ENCODE measurements at places on chromosomes 11 and 22.

- no peak for DNase-seq
These were observed 100.2 kb upstream of the GAL start for GRCh38 chr11:68584097-68584496.

GRCh38 chr11:92406472-92406871 lies 181.9 kb downstream of the FAT3 start:
- no peak for DNase-seq

DNA sequence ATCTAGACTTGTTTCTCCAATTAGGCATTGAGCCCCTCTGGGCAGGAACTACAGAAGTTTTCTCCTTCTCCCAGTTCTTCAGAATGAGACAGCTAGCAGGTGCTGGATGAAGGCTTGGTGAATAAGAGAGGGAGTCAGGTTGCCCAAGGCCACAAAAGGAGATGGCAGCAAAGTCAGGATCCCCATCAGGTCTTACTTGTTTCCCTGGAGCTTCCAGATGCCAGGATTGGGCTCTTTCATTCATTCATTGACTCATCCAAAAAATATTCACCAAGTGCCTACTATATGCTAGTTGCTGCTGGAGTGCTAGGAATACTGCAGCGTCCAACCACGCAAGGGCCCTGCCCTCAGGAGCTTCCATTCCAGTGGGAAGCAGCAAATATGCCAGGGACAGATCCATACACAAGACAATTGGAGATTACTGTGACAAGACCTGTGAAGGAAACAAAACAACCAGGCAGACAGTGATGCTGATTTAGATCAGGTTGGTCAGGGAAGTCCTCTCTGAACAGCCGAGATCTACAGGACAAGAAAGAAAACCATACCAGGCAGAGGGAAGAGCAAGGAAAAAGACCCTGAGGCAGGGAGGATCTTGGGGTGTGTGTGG lies 24.6 kb upstream of the LMO1 start:
- DNase-seq: no peak

DNA sequence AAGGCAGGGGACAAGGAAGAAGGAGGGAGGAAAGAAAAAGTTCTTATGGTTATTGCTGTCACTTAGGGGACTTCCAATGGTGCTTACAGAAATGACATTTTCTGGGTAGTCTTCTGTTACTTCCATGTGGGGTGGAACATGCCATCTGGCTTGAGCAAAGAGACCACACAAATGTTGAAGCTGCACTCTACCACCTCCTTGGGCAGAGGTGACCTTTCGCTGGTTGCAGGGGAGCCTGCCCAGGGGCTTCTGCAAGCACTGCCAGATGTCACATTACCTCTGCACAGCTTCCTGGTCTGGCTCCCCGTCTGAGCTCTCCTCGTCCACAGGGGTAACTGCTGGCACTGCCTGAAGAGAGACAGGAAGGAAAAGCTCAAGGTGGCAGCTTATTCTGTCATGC lies 32.6 kb upstream of the APOA1 start:
- DNase-seq: no peak

DNA sequence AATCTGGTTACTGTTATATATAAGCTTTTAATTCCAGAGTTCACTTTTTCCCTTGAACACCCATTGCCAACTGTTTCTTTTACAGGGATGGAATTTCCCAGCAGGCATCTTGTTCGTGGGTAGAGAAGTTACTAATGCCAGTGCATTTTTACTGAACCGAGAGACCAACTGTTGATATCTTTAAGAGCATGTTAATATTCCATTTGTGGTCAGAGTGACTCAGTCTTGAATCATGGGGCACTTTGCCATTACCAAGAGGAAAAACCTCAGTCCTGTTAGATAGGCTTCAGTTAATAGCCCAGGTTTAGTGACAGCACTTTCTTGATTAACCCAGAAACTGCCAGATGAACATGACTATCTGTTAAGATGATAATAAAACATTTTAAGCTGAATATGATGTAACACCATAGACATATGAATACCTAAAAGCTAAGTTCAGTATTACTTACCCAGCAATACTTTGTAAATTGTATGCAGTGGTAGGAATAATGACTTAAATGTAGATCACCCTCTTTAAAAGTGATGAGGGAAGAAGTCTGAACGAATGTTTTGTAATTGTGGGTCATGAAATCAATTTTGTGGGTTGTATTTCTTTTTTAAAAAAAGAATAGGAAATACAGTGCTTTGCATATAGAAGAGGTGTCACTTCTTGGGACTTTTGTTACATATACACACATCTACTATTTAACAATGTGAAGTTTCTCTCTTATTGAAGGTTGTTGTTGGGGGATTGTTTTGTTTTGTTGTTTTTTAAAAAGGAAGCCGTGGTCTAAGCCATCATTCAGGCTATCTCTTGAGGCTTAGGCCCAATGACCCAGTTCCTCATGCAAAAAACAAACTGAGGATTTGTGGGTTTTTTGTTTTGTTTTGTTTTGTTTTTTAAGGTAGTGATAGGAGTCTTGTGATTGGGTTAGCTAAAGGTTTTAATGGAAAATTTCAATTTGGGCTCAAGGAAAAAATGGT lies 79.2 kb upstream of the GRIK4 start:
- DNase-seq: peak; percentile 98

- DNase-seq: no peak
These were observed 27.8 kb downstream of the RELT start for GRCh38 chr11:73404048-73404447.

- no peak for DNase-seq
These were observed 125.7 kb upstream of the DDI1 start for GRCh38 chr11:103910721-103911120.

Measured in AG04449 (cell line).